NCI-H2029 treated with DMSO at 0.1 percent for 48 hours (cell line): ENCODE measurements at places on chromosomes 3 and 15.

DNA sequence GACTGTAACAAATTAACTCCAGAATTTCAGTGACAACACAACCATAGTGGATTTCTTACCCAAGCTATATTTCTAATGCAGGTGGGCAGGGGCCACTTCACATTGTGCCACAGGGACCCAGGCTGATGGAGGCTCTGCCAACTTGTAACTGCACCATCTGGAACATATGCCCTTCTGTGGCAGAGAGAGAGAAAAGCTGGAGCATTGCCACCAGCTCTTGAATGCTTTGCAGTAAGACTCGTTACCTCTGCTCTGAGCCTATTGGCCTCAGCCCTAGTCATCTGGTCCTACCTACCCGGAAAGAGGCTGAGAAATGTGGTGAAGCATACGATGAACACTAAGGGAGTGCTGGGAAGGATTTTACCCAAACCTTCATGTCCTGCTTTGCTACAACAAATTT lies 587.1 kb downstream of the ZNF385D start:
- no peak for DNase-seq

- no peak for DNase-seq
Measured at GRCh38 chr3:53073553-53074365, 27.9 kb upstream of the SFMBT1 start.

- no peak for DNase-seq
Measured at GRCh38 chr3:98038876-98039275, 3.8 kb upstream of the GABRR3 start.

DNA sequence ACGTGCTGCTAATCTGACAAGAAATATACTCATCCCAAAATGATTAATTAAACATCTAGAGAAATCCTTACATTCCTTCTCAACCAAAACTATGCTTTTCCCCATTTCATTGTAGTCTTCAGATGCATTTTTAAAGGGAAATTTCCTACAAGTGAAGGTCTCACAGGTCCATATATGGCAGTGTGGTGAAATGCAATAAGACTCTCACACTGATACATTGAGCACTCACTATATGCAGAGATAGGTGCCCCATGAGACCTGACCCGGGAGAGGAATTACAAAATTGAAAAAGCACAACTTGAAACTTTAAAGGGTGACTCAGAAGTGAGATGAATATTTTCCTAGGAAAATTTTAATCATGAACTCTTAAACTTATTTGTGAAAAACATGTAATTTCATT lies 629.2 kb upstream of the NAALADL2 start:
- DNase-seq, result no peak

DNA sequence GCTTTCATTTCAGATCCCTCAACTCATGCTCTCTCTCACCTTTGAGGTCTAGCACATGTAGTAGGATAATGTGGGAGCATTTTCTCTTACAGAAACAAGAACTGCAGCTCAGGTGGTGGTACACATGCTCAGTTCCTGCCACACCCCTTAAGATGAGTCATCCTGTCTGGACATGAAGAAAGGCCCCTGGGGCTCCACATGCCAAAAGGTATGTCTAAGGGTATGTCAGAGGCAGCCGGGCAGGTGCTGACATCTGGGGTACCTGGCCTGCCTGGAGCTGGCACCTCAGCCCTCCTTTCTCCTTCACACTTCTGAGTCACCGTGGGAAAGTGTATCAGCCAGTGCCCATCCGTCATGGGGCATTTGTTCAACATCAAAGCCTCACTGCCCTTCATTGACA lies 209.9 kb downstream of the OCA2 start:
- no peak for DNase-seq

DNA sequence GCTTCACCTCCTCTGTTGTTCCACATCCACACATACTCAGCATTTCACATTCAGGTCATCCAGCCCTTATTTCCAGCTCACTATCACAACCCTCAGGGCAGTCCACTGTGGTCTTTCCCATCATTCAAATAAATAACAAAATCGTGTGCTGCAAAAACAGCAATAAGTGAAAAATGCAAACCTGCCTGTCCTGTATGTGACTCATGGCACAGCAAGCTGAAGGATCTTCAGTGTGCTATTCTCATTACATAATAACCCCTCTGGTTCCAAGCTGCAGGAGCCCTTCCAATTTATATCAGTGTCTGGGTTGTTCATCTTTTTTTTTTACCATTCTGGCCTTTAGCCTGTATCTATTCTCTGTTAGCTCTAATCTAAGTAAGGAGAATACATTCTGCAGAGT lies 185.3 kb upstream of the UBE2E2 start:
- no peak for DNase-seq

GRCh38 chr3:142613491-142613890 lies 17.3 kb downstream of the PLS1 start:
- no peak for DNase-seq

DNA sequence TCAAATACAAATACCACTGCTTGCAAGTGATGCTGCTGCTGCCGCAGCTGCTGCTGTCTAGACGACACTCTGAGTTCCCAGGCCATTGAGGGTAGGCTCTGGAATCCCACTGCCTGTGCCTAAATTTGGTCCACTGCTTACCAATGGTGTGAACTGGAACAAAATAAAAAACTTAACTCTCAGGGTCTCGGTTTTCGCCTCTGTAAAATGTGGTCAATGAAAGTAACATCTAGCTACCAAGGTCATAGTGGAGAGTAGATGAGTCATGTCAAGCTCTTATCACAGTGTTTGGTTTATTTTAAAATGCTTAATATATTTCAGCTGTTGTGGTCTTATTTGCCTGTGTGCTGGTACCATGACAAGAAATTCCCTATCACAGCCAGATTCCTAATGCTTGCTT lies 299.3 kb downstream of the CLSTN2 start:
- no peak for DNase-seq

GRCh38 chr15:39855400-39855799 lies 64.7 kb downstream of the GPR176 start:
- no peak for DNase-seq

DNA sequence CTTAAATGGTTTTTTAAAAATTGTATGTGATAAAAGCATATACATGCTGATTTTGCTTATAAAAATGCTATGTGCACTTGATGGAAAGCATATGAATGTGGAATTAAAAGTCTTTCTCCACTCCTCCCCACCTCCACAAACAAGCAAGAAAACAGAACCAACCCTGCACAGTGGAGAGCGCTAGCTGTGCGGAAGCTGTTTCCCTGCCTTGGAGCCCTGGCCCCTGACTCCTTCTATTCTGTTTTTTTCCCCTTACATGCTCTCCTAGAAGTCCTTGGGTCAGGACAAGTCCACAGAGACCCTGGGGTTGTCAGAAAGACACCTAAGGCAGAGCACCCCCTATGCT lies 64.2 kb downstream of the BOC start:
- no peak for DNase-seq
